Activated naive CD4-positive, alpha-beta T cell treated with Interleukin-2 at 50 U/mL for 16 hours (primary cell): ENCODE measurements at places on chromosomes 5 and 9.

DNA sequence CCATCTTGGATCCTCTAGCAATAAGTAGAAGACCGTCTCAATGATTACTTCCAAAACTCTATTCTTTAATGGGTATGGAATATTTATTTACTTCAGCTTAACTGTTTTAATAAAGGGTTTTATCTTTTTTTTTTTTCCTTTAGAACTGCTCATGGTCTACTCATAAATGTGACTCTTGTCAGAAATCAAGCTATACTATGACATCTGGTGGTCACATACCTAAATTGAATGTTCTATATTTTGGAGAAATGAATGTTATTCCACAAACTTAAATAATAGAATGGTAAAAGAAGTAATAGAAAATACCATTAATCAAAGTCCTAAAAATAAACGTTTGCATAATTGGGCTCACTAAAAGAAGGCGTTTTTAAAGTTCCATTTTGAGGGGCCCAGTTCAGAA is 131.2 kb upstream of the PLCXD3 start:
- no peak for DNase-seq

DNA sequence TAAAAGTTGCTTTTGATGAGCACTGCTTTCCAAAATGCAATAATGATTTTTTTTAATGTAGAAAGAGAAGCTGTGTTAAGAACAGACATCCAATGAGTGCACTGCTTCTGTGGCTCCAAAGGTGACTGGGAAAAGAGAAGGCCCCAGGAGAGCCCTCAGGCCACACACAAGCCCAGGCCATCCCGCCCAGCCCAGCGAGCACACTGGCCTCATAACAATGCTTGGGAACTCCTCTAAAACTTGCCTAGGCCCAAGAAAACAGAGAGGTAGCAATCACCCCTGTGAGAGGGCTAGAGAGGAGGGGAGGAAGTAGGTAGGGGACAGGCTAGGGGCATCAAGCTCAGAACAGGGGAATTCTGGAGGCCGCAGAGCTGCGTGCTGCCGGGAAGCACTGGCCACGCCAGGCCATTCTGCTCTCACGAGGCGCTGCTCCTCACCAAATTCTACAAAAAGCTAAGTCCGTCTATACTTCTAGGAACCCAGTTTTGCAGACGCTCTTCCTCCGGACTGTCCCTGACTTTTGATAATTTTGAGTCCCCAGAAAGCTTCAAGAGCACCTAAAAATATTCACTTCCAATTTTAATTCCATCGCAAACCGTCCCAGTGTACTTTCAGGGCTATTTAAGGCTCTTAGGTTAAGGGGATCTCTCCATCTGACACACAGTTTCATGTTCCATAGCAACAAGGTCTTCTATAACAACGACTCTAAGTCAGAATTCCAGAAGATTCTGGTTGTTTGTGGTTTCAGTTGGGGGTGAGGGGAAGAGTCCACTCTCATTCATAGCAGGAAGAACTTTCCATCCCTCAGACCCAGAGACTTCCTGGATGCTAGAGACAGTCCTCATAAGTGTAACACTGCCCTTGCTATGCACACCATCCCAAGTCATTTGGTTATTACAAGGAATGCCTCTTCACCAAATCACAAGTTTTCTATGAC is 51.0 kb downstream of the HABP4 start:
- DNase-seq = no peak

- no peak for DNase-seq
Measured at GRCh38 chr9:120387257-120388002, 192.5 kb downstream of the CDK5RAP2 start.

DNA sequence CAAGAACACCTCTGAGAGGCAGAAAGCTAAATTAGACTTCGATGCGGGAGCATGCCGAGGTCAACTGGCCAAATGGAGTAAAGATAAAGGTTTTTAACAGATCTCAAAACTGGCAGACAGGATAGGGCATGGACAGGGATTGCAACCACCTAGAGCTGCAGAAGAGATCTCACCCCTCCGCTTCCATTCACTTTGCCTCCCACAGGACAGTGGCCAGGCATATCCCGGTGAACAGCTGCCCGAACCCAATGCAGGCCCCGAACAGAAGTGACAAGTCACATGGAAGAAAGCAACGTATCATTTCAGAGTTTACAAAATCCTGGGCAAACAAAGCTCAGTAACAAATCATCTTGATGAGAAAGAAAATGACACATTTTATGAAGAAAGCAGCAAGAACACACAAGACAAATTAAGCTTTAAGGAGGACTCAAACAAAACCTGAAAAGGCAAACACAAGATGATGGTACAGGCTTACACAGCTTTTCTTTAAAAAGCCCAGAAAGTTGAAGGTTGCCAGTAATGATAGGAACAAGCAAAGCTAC is 18.4 kb downstream of the RNF130 start:
- DNase-seq = no peak

- DNase-seq = no peak
Measured at GRCh38 chr5:83744821-83745220, 24.2 kb upstream of the HAPLN1 start.

DNA sequence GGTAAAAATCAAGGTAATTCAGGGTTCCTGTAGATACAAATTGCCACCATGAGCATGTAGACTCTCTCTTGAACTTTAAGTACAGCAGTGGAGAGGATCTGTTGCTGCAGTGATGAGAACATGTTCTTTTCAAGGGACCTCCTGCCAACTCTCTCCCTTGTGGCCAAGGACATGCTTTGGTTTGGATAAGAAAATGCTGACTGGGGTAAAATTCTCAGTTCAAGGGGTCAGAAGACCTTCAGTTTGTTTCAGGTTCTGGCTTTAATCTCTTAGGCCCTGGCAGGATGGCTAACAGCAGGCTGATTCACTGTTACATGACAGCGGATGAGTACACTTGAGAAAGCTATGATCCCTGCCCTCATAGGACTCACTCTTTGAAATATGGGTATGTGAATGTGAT is 299.2 kb upstream of the NMUR2 start:
- no peak for DNase-seq

DNA sequence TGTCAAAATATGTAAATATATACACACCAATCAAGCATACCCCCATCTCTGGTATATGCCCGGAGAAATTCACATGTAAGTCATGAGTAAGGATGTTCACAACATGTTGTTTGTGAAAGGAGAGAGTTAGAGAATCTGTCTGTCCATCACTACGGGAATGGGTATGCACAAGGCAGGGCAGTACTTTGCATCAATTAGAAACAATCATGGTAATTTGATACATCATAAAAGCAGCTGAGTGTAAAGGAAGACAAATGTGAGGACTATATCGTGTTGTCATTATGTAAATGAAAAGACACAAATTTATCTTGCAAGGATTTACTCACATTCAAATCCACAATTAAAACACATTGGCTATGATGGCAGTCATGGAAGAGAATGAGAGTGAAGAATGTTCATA is 146.7 kb downstream of the SV2C start:
- DNase-seq = no peak

- DNase-seq = no peak
Measured at GRCh38 chr5:157540124-157540523, 35.5 kb downstream of the ADAM19 start.

DNA sequence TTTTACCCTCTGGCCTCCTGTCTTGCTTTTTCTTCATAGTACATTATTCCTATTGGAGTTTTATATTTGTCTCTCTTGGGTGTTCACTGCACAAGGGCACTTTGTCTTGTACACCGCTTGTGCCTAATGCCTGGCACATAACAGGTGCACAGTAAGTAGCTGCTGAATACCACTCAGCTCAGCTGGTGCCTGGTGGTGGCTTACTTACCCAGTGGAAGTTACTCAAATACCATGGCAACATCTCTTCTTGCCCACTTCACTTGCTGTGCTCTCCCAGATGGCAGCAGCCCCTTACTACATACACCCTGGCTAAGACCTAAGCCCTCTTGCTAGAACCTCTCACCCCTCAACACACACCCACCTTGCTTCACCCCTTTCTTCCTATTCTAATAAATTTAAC is 11.3 kb upstream of the SKP1 start:
- no peak for DNase-seq

GRCh38 chr9:20207176-20207575 is 415.1 kb downstream of the MLLT3 start:
- DNase-seq = no peak

DNA sequence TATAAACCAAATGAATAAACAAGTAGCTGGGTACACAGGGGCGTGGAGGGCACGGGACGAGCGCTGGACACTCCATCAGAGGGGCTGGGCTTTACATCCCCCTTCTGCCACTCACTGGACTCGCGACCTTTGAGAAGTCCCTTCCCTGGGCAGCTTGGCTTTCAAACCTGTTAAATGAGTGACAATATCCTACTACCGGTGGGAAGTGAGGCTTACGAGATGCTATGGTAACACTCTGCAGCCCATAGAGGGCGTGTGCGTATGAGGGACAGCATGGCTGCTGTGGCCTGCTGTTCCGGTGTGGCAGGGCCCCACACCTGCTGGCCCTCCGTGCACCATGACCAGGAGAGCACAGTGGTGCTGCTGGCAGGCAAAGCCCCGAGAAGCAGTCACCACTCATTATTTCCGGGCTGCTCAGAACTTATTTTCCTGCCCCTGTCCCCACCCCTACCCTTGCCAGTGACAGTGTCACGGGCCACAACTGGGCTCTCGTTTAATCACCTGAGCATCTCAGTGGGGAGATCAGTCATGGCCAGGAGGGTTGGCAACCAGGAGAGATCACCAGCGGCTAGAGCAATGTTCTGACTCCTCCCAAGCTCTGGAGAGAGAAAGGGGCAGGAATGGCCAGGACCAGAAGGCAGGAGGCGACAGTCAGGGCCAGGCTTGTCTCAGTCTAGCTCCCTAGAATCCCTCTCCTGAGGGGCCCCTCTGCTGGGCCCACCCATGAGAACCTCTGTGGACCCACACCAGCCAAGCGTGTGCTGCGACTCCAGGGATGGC is 10.5 kb downstream of the CLTB start:
- DNase-seq = no peak

DNA sequence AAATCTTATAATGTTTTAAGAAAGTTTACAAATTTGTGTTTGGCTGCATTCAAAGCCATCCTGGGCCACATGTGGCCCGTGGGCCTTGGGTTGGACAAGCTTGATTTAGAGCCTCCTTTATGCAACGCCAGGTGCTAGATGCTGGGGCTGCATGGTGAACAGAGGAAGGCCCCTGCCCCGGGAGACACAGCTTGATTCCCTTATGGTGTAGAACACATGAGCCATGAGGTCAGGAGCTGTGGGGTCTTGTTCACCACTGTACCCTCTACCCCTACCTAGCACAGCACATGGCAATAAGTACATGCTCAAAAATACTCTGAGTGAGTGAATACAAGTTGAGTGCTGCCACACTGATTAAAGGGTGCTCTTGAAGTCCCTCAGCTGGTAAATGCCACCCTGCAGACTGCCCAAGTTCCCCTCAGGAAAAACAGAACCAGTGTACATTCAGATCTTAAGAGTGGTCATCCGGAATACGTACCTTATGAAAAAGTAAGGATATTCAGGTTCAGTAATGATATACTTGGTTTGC is 71.9 kb downstream of the ARRDC3 start:
- DNase-seq = no peak

DNA sequence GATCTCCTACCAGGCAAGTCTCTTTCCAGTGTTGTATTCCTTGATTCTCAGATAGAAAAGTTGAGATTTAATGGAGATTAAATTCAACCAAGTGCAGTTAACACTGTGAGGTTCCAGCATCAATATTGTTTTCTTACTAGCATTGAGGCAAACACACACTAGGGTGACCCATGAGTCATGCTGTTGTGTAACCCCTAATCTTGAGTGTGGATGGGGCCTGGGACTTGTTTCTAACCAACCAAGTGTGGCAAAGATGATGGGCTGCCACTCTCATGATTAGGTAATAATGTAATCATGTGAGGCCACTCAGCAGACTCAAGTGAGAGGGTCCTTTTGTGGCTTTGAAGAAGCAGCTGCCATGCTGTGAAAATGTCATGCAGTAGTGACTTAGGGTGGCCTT is 394.2 kb downstream of the IRX2 start:
- DNase-seq = no peak

DNA sequence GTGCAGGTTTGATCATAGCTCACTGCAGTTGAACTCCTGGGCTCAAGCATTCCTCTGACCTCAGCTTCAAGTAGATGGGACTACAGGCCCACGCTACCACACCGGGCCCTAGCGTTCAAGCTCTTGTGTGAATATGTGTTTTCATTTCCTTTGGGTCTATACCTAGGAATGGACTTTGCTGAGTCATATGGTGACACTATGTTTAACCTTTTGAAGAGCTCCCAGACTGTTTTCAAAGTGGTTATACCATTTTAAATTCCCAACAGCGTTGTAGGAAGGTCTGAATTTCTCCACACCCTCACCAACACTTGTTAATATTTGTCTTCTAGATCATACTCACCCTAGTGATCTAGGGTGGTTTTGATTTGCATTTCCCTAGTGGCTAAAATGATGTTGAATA is 33.5 kb downstream of the FAF2 start:
- DNase-seq = no peak

DNA sequence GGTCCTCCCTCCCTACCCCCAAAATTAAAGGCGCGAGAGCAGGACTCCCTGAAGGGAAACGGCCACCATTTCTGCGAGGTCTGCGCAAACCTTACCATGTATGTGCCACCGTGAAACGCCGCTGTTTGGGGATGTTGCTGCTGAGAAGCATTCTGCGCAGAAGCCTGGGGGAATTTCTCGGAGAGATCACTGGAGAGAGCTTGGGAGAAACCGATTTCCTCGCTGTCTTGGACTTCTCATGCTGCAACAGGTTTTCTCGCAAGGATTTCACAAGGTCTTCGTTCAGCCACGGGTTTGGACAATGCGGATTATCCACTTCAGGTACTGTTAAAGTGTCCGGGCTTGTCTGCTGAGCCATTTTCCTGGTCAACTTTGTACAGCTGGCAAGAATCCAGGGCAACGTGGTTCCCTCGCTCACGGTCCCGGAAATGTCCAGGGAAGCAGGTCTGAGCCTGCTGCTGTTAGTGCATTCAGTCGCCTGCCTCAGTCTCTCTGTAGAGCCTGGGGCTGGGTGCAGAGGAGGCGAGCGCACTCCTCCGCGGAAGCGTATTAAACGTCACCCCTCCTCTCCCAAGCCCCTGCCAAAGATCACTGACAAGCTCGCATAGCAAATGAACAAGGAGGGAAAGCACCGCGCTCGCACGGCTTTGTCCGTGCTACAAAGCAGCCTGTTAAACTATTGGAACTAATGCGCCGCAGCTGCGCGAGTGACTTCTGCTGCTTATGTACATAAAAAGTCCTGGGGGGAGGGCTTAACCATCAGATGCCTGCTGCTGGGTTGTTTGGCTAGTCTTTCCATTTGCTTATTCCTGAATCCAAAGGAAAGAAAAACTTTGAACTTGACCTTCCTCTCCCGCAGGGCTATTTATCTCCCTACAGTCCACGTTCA is 125.1 kb downstream of the PDE4D start:
- no peak for DNase-seq
